ENCODE measurements at places on chromosomes 5 and 9.

DNA sequence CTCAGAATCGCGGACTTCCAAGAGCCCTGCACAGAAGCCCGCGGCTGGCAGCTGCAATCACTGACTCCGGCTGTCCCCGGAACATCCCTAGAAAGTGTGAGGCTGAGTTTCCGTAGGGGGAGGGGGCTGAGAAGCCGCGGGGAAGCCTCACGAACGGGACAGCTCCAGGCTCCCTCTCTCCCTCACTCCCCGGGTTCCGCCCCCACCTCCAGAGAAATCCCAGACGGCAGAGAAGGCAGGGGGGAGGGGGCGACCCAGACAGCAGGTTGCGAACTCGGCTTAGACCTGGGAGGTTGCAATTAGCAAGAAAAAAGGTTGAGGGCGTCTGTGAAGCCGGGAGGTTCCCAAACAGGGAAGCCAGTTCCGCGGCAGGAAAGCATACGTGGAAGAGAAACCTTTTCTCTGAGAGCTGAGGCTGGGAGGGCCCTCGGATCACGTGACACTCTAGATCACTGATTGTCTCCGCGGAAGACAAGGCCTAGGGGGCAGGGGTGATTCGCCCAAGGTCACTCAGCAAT lies 73.8 kb upstream of the CPLX2 start:
- DNase-seq, result no peak

- no peak for DNase-seq
Observed at GRCh38 chr5:112563169-112563826, 144.2 kb upstream of the EPB41L4A start.

- DNase-seq, result no peak
Observed at GRCh38 chr9:3948826-3949556, 350.9 kb downstream of the GLIS3 start.

DNA sequence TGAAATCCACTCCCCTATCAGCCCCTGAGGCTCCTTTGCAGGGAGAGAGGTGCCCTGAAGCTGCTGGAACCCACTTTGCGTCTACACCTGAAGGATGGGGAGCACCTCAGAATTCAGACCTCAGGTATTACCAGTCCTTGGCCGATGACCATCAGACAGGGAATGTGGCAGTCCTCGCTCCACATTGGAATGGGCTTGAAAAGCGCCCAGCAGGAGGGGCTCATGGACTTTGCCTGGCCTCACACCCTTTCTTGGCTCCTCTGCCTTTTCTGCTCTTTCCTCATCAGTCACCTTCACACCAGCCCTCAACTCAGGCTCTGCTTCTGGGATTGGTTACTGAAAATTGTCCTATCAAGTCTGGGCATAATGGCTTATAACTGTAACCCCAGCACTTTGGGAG lies 83.9 kb downstream of the BARX1 start:
- no peak for DNase-seq

GRCh38 chr9:125505988-125506438 lies 201.0 kb downstream of the MAPKAP1 start:
- no peak for DNase-seq

GRCh38 chr5:37714756-37715155 lies 125.1 kb downstream of the GDNF start:
- no peak for DNase-seq

- DNase-seq, result no peak
Observed at GRCh38 chr5:94993491-94993890, 291.4 kb downstream of the MCTP1 start.

DNA sequence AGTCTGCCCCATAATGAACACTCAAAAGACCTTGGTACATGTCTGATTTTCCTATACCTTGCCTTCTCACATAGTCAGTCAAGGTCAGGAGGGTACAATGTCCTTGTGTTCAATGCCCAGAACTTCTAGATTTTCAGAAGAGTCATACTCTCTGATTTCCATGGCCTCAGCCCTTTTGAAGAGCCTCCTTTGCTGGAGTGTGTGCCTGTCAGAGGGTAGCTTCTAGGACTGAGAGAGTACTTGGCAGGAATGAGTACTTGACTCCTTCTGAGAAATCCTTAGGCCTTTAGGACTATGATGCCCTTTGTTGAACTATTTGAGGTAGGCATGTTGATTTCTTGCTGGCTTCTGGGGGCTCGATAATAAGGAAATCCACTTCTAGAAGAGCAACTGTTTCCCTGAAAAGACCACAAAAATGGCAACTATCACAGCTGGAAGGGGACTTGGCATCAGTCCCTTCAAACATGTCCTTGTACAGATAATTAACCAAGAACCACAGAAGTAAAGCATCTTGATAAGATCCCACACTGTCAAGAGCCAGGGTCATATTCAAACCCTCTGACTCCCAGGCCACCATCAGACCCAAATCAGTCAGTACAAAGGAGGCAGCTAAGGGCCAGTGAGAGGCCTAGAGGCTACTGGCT lies 10.6 kb upstream of the MEGF9 start:
- no peak for DNase-seq

DNA sequence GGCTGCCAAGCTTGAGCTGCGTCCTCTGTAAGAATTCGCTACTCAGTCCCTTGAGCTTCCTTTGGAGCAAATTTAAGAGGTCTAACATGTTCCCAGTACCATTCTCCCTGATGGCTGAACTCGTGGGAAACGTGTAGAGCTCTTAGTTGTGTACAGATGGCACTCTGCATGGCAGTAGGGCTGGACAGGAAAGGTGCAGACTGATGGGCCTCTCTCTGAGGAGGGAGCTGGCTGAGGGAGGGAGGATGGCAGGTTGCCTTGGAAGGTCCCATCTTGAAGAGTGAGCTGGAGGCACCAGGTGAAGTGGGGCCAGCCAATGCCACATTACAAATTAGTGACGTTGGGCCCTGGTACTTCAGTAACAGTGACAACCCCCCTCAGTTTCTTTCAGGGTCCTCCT lies 495.3 kb downstream of the CCDC171 start:
- DNase-seq, result no peak

DNA sequence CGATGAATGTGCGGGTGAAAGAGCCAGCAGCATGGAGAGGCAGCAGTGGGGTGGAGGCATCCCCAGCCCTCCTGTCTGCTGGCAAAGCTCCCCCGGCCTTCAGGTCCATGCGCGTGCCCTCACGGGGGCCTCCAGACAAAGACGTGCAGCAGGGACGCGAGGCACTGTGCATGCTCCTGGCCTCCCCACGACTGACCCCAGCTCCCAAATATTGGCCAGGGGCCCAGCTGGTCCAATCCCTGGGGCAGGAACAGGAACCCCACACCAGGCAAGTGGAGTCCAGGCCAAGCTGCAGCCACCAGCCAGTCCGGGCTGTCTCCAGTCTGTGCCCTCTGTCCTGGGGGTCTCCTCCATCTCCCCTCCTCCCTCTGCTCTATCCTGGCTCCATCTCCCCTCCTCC lies 33.5 kb upstream of the LRRC14B start:
- no peak for DNase-seq

GRCh38 chr9:134163371-134164196 lies 780 bp downstream of the RNU6ATAC start:
- DNase-seq, result no peak

- DNase-seq, result no peak
Observed at GRCh38 chr9:20929276-20929675, 102.2 kb downstream of the HACD4 start.

DNA sequence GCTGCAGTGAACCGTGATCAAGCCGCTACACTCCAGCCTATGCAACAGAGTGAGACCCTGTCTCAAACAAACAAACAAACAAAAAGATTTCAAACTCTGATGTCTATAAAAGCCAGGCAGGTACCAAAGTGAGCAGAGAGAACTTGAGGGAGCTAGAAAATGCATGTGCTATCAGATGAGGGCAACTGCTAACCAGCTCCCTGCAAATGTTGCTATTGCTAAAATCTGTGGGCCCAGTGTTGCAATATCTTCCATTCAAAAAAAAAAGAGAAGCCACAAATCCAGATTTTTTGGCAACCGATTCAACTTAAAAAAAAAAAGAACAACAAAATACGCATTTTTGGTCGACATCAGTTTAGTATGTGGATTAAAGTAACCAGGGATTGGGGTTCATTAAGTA lies 5.5 kb downstream of the UBE2D2 start:
- DNase-seq, result no peak

- DNase-seq, result no peak
Observed at GRCh38 chr9:76615177-76615603, 149.0 kb upstream of the PCA3 start.

DNA sequence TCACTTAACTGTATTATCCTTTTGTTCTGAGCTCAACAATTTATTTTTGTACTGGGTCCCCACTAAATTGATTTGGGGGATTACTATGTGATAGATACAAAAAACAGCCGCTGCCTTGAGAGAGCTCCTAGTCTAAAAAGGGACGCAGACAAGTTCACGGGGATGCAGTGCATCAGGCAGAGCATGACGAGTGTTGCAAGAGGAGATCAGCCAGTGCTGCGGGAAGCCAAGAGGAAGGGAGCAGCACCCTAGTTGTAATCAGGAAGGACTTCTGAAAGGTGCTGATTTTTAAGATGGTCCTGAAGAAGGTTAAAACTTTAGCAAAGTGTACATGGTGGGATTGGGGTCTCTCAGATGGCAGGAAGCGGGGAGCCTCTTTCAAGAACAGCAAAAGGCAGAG lies 15.8 kb downstream of the GALNT10 start:
- DNase-seq, result no peak

- no peak for DNase-seq
Observed at GRCh38 chr5:136004436-136004835, 24.4 kb upstream of the TGFBI start.

DNA sequence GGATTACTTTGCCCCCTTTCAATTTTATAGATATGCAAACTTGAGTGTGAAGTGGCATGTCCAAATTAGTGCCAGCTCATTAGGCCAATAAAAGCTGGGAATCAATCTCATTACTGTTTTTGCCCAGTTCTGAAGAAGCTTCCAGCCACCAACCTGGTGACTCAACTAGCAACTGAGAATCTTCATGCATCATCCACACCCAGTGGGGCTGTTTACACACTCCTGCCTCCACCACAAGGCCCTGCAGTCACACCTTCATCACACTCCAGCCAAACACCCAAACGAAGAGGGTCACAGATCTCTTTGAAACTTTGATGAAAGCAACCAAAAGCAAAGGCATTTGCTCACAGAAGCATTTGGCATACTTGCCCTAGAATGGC lies 41.3 kb upstream of the S1PR3 start:
- no peak for DNase-seq

DNA sequence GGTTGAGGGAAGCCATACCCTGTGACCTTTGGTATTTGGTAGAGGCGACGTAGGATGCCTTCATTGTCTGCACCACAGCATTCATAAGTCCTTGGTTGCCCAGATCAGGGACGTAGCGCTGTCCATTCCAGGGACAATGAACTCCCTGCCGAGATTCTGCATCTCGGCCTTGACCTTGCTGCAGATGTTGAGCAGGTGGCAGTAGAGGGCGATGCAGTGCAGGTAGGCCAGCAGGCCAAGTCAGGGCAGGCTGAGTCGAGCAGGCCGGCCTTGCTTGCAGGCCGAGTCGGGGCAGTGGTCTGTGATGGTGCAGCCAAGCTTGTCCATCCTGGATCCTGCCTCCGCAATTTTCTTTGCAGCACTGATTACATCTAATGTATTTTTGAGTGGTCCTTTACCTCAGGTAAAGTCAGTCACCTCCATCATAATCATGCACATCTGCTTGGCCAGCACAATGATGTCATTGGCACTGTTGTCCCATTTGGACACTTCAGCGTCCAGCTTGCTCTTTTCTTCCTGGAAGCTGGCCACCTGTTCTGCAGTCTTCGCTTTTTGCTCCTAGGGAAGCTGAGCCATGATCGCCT lies 93.4 kb upstream of the CCDC112 start:
- DNase-seq, result no peak

DNA sequence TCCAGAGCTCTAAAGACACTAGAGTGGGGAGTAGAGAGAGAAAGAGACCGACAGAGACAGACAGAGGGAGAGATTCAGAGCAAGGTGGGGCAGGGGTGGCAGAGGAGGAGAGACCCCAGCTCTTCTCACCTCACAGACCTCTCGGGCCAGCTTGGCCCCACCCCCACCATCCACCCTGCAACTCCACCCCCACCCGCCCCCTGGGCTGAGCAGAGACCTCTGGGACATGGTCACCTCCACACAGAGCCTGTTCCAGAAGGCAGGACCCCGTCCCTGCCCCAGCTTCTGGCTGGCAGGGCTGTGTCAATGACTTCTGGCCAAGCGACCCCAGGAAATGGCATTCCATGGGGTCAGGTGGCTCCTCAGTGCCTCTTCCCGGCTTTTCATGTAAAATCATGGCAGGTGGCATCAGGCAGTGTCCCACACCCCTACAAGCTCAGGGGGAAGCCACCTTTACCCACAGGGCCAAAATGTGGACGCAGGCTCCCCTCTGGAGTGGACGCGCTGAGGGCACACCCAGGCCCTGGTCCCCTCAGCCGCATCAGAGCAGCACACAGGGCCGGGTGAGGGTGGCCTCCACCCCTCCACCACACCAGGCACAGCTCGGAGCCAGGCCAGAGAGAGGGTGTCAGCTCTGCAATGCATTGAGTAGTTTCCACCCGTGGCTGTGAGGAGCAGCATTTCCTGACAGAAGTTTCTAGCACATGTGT lies 131.2 kb upstream of the LPCAT1 start:
- DNase-seq, result no peak

DNA sequence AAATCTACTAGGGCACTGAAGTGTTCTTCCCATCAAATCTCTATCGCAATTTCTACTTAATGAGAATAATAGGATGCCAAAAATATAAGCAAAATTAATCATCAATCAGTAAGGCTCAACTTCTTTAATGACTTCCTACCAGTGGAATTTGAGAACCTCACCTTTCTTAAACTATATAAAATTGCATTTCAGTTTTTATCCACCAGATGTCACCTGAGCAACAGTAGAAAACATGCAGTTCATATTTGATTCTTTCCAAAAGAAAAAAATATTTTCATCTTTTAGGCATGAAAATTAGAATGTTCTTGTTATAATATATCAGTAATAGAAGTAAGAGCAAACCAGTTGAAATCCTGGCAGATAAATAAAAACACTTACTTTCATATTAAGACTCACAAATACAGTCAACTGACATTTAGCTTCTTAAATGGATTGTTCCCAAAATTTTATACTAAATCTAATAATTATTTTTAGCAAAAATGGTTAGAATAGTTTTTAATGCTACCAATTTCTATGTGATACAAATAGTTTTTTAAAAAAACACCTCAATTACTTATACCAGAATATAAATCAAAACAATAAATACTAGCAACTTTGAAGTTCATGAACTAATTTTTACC lies 13.4 kb upstream of the CCDC112 start:
- DNase-seq, result no peak

- no peak for DNase-seq
Observed at GRCh38 chr5:132253008-132253441, 4.5 kb upstream of the PDLIM4 start.

Data from brain pericyte (primary cell).